ENCODE measurements at places on chromosomes 6 and 20.
A peak's percentile ranks its signal among the peaks of the same experiment; 100 is the strongest.

DNA sequence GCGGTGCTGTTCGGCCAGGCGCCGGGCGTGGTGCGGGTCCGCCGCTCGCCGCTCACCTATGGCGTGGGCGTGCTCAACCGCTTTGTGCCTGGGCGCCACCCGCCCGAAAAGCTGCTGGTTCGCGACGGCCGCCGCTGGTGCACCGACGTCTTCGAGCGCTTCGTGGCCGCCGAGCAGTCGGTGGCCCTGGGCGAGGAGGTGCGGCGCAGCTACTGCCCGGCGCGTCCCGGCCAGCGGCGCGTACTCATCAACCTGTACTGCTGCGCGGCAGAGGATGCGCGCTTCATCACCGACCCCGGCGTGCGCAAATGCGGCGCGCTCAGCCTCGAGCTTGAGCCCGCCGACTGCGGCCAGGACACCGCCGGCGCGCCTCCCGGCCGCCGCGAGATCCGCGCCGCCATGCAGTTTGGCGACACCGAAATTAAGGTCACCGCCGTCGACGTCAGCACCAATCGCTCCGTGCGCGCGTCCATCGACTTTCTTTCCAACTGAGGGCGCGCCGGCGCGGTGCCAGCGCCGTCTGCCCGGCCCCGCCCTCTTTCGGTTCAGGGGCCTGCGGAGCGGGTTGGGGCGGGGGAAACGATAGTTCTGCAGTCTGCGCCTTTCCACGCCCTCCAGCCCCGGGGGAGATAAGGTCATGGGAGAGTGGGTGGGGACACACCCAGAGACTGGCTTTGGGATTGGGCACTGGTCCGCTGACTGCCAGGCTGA lies 15.7 kb downstream of the ADISSP start:
- DNase-seq = no peak

- no peak for DNase-seq
Measured at GRCh38 chr6:56040889-56041301, 165.5 kb upstream of the BMP5 start.

- peak; percentile 79 for DNase-seq
Measured at GRCh38 chr20:50415516-50416268, 94.5 kb upstream of the PTPN1 start.

- no peak for DNase-seq
Measured at GRCh38 chr20:10432079-10432478, 1.9 kb downstream of the MKKS start.

GRCh38 chr6:149128489-149129145 lies 188.9 kb upstream of the TAB2 start:
- DNase-seq = no peak

GRCh38 chr20:53859684-53860083 lies 210.7 kb downstream of the BCAS1 start:
- no peak for DNase-seq

DNA sequence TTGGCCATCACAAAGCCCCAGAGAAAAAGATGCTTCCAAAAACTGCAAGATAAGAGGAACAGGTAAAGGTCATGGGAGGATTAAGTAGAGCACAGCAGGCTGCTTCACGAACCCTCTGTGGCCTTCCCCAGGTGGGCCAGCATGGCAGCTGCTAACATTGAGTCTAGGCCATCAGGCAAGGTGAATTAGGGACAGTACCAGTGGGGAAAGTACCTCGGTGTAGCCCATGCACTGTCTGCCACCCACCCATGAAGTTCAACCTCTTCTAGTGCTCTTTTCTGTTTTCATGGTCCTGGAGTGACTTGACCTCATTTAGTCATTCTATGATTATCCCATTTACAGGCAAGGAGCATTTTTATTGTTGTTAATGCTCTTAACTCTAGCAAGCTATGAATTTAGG lies 108.6 kb upstream of the DUSP22 start:
- no peak for DNase-seq

DNA sequence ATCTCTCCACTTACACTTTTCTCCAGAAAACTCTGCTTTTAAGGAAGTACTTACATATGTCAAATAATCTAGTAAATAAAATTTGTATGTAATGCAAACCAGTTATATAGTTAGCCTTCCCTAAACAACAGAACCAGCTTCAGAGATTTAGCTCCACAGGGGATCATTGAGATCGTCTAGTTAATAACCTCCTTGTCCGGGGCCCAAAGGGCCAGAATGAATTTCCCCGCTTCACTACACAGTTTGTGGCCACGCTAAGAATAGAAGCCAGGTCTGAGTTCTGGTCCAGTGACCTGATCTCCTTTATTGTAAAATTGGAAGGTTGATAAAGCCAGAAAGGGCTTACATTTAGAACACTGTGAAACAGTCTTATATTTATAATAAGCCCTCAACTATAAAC lies 245.2 kb downstream of the TPBG start:
- no peak for DNase-seq

GRCh38 chr6:44804546-44805159 lies 417.1 kb downstream of the CDC5L start:
- no peak for DNase-seq

DNA sequence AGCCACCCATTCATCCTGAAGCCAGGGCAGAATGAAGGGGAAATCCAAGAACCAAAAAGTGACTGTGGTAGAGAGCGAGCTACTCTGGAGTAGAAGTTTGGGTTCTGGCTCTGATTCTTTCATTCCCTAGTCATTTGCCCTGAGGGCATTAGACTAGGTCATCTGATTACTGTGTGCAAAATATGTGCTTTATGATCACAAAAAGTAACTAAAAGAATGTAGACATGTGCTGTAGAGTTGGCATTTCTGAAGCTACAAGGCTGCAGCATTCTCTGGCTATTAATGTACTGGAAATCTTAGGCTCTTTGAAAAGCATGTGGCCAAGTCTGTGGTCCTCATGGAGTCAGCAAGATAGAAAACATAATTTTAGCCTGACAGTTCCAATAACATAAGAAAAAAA lies 94.2 kb downstream of the TBC1D7 start:
- peak; percentile 85 for DNase-seq

GRCh38 chr20:59723607-59724456 lies 119.5 kb downstream of the PHACTR3 start:
- DNase-seq = peak; percentile 12

DNA sequence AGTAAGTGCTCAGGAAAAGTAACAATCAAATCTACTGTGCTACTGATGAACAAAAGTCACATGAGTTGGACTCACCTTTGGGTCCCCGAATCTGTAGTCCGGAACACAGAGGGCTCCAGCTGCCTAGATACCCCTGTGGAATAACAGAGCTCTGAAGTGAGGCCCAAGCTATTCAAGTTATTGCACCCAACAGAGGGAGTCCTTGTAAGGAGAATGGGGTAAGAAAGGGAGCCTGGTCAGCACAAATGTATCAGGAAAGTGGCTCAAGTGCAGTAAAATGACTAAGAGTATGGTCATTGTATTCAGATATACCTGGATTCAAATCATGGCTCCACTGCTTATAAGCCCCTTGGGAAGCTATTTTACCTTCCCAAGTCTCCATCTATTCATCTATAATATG lies 20.9 kb downstream of the EDN1 start:
- no peak for DNase-seq

GRCh38 chr20:39089797-39090196 lies 127.7 kb downstream of the DHX35 start:
- DNase-seq = no peak

- DNase-seq = no peak
Measured at GRCh38 chr6:57324538-57324937, 7.1 kb downstream of the PRIM2 start.

- DNase-seq = no peak
Measured at GRCh38 chr6:170429450-170429849, 122.9 kb downstream of the FAM120B start.

DNA sequence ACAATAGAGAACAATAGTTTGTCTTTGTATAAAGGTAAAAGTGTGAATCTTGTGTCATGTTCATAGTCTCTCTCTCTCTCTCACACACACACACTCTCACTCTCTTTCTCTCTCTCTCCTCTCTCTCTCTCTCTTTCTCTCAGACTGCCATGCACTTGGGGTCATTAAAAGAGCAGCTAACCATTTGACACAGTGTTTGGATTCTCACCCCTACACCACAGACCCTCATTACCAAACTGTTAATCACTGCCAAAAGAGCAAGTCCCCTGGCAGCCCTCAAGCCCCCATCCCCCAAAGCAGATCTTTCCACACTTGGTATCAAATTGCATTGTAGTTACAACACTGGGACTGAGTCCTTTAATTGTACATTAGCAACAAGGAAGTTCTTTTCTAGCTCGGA lies 305.8 kb upstream of the RSPO3 start:
- DNase-seq = no peak

DNA sequence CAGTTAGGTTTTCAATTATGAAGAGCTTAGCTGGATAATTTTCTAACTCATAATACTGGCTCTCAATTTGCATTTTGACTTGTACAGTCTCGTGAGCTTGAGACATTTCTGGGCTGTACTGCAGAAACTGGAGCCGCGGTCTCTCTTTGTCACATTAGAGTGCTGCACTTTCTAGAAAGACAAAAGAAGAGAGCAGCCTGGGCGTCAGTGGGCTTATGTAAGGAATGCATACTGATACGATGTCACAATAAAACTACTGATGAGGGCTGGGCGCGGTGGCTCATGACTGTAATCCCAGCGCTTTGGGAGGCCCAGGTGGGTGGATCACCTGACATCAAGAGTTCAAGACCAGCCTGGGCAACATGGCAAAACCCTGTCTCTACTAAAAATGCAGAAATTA lies 120.8 kb downstream of the MOXD1 start:
- no peak for DNase-seq

DNA sequence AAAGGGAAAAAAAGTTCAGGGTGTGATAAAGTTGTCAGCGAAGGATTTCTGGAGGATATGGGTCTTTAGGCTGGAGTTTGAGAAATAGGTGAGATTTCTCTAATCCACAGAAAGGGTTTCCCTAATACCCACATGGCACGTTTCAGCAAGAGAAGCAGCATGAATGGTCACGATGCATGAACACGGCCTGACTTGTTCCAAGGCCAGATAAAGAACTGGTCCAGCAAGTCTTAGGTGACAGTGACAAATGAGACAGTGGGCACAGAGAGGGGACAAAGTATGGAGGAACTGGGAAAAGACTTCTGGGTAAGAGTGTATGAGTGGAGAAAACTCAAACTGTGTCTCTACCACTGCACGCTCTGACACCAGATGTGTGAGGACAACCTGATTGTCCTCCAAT lies 262.0 kb upstream of the FOXQ1 start:
- no peak for DNase-seq

DNA sequence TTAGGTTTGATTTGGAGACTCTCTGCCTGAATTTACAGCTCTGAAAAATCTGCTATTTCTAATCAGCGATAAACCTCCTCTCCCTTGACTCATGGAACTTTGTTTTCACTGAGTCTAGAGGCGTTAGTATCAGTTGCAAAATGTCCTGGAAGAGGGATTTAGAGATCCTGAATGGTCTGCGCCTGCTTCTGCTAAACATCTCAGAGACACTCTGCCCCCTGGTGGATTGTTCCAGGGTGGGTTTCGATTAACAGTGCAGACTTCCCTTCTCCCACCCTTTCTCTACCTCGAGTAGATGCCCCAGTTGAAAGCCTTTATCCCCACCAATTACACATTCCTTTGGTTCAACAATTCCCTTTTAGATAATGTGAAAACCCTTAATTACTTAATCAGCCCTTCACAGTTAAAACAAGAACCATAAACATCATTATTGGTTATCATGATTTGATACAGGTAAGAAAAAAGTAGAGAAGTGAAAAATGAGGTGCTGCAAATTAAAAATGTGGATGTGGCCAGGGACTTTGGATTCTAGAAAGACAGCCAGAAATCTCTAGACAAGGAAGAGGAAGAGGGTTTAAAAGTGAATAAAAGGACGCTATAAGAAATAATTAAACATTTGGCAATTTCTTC lies 5.5 kb downstream of the HTR1B start:
- DNase-seq = peak; percentile 36

DNA sequence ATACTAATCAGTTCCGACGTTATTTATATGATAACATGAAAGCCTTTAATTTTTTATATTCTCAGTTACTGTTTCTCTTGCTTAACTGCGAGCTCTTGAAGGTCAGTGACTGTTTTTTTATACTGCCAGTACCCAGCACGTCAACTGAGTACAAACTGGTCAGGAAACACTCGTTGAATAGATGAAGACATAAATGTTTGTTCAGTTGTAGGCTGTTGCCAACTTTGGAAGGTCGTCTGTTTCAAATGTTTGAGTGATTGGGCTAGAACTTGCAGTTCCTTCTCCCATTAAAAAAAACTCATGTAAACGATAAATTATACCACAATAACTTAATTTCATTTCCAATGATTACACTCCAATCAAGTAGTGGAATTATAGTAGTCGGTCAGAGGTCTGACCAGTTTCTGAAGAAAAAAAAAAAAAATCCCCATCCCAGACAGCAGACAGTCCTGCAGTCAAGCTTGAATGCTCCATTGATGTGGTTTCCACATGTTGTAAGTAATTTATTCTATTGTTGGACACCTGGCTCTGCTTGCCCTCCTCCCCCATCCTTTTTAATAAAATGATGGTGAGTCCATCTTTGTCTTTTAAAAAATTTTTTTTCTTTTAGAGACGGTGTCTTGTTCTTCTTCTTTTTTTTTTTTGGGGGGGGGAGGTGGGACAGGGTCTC lies 81.1 kb downstream of the SASH1 start:
- DNase-seq = no peak

- DNase-seq = peak; percentile 36
Measured at GRCh38 chr20:8218861-8219260, 86.8 kb downstream of the PLCB1 start.

DNA sequence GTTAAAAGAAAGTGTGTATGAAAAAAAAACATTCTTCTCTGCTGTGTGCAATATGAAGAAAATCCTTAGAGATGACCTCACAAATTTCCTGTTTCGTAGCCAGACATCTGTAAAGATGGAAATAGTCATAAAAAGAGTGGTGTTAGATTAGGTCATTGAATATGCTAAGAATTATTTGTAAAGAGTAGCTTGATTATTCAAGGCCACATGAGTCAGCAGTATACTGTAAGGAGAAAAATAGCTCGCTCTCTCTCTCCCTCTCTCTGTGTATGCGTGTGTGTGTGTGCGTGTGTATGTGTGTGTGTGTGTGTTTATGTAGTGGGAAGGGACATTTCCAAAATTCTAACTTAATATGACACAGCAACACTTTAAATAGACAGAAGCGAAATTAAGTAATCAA lies 78.8 kb downstream of the PTCHD4 start:
- peak; percentile 91 for DNase-seq

GRCh38 chr20:63102721-63103375 lies 96.1 kb upstream of the BHLHE23 start:
- DNase-seq = no peak

DNA sequence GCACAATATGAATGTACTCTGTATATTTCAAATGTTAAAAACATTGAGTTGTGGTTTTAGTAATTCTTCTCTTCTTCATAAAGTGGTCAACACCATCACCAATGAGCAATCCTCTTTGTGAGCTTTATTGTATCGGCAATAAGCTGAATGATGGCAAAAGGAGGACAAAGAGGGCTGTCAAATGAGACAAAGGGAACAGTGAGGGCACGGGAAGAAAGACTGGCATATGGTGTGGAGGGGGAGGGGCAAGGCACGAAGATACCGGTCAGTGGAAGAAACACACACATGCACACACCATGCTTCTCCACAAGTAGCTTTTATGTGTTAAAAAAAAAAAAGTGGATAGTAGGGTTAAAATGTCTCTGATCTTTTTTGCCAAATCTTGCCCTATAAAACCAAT lies 506.8 kb upstream of the CITED2 start:
- DNase-seq = no peak

- DNase-seq = no peak
Measured at GRCh38 chr6:147728903-147729302, 220.4 kb downstream of the SAMD5 start.

All from BJ (cell line).